Activated naive CD4-positive, alpha-beta T cell treated with anti-CD3 and anti-CD28 coated beads for 36 hours (primary cell): ENCODE measurements at places on chromosomes 7 and 10. TPM values are rescaled to one million over a fixed set of nuclear protein-coding genes. Genes with fewer than 3 reads are reported as not detected.

- H3K27ac ChIP-seq: no peak overlapping the region
- no peaks in the 10 kb centered on the region for H3K36me3 ChIP-seq
- DNase-seq: no peak
- H3K4me3 ChIP-seq: no peak overlapping the region
- no peaks in the 10 kb centered on the region for H3K27me3 ChIP-seq
These were observed 827.7 kb downstream of the TNS3 start for GRCh38 chr7:46754140-46754720.

GRCh38 chr10:30433730-30434272 lies at the start of gene MAP3K8:
MAP3K8 (plus strand) TSS chr10:30434184; CDS start chr10:30438939, 4,755 bp downstream.
- H3K4me3 ChIP-seq: peak within 1 kb of the TSS; percentile 84
- H3K27ac ChIP-seq: peak within 1 kb of the TSS; percentile 67
- peaks cover 41% of the 10 kb centered on the region for H3K4me1 ChIP-seq
- DNase-seq: peak; percentile 87

DNA sequence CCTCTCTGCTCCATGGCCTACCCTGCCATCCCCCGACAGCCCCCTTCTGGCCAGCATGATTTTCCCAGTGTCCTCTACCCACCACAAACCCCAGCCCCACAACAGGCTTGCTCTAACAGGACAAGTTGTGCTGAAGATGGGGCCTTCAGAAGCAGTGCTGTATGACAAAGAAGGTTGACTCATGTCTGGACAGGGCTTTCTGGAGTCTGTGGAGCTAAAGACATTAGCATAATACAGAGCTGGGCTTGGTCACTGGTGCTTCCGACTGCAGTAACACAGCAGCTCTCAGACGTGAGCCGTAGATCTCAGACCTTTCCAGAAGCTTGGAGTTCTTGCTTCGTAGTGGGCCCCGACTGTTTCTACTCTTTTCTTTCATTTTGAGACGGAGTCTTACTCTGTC lies 100.5 kb downstream of the GTF2IRD1 start:
- no peak overlapping the region for H3K4me3 ChIP-seq
- DNase-seq: no peak
- no peaks in the 10 kb centered on the region for H3K27me3 ChIP-seq
- H3K36me3 ChIP-seq: no peaks in the 10 kb centered on the region

The NCOA4 gene
- total RNA-seq: 74.2 TPM

DNA sequence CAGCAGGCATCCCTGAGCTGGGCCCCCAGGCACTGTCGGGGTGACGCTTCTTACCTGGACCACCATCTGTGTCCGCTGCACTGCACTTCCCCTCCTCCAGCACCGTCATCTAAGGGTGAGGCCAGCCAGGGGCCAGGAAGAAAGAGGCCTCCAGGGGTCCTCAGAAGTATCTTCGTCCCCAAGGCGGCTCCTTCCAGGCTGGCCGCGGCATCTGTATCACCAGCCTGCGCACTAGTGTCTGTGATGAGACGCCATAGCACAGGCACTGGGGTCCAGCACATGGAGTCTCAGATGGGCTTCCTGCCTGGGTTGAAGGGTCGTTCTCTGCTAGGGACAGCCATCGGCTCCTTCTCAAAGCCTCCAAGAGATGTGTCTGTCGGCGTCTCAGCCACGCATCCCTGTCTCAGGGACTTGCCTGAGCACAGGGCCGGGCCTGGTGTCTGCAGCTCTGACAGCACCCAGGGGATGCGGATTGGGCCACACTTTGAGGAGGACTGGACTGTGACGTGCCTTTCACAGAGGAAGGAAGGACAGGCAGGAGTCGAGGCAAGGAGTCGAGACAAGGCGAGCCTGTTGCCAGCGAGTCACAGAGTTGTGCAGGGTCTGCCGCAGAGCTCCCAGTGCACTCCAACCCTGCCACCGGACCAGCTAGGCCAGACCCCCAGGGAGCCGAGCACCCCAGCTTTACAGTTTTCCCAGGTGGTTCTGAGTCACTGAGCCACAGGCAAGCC lies 101.5 kb upstream of the DIP2C start:
- H3K4me1 ChIP-seq: peaks cover 2% of the 10 kb centered on the region
- no peaks in the 10 kb centered on the region for H3K36me3 ChIP-seq
- no peak overlapping the region for H3K27ac ChIP-seq
- H3K4me3 ChIP-seq: no peak overlapping the region
- H3K27me3 ChIP-seq: no peaks in the 10 kb centered on the region

The PRKG1 gene
- total RNA-seq: not detected

DNA sequence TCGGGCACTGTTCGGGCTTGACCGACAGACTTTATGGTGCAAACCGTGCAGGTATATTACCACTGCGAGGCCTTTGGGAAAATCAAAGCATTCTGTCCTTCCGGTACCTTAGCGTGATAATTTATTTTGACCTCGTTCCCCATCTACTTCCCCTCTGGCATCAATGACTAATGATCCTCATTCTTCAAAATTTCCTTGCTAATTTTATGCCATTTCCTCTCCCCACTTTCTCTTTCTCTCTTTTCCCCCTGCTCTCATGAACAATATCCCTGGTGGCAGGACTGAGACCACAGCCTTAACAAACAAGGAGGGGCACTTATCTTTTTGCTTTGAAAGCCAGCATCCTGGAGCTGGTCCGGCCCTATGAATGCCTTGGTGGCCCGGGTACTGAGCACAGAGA lies 210.6 kb downstream of the TCF7L2 start:
- H3K4me3 ChIP-seq: no peak overlapping the region
- no peaks in the 10 kb centered on the region for H3K27me3 ChIP-seq
- no peak for DNase-seq

- H3K4me3 ChIP-seq: no peak overlapping the region
- no peak overlapping the region for H3K27ac ChIP-seq
- DNase-seq: no peak
These were observed 647.0 kb downstream of the KCNMA1 start for GRCh38 chr10:76990561-76990960.

- no peak for DNase-seq
- H3K27me3 ChIP-seq: no peaks in the 10 kb centered on the region
- H3K36me3 ChIP-seq: no peaks in the 10 kb centered on the region
- no peak overlapping the region for H3K4me3 ChIP-seq
- H3K4me1 ChIP-seq: no peaks in the 10 kb centered on the region
- H3K27ac ChIP-seq: no peak overlapping the region
These were observed 188.5 kb upstream of the AGR3 start for GRCh38 chr7:17070231-17070708.

- H3K27me3 ChIP-seq: no peaks in the 10 kb centered on the region
- no peaks in the 10 kb centered on the region for H3K4me1 ChIP-seq
- no peak for DNase-seq
- no peak overlapping the region for H3K27ac ChIP-seq
- H3K36me3 ChIP-seq: no peaks in the 10 kb centered on the region
These were observed 252.7 kb downstream of the PRPF18 start for GRCh38 chr10:13839430-13839990.

The C10orf62 gene
- total RNA-seq: not detected

- no peak overlapping the region for H3K4me3 ChIP-seq
- H3K36me3 ChIP-seq: no peaks in the 10 kb centered on the region
- no peak for DNase-seq
- no peak overlapping the region for H3K27ac ChIP-seq
These were observed 313.5 kb downstream of the CCDC3 start for GRCh38 chr10:12687996-12688395.

DNA sequence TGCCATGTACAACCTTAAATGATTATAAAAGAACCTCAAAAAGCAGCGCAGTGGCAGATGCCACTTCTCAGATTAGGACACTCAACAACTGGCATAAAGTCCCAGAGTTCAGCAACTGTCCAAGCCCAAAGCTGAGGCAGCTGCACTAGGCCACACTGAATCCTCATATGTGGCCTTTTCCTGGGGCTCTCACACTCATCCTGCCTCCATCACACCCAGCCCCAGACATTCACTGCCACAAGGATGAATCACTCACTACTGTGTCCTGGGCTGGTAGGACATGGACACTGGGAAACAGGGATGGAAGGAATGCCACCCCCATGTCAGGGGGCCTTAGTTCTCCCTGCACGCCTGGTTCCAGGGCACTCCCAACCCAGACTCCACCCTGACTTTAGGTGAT lies 547.7 kb downstream of the TNS3 start:
- H3K4me1 ChIP-seq: no peaks in the 10 kb centered on the region
- H3K27me3 ChIP-seq: no peaks in the 10 kb centered on the region
- H3K27ac ChIP-seq: no peak overlapping the region
- H3K4me3 ChIP-seq: no peak overlapping the region
- DNase-seq: no peak
- H3K36me3 ChIP-seq: no peaks in the 10 kb centered on the region

GRCh38 chr7:93877742-93878141 lies 12.8 kb downstream of the TFPI2 start:
- no peak for DNase-seq
- no peaks in the 10 kb centered on the region for H3K4me1 ChIP-seq
- H3K27me3 ChIP-seq: no peaks in the 10 kb centered on the region
- H3K27ac ChIP-seq: no peak overlapping the region
- no peak overlapping the region for H3K4me3 ChIP-seq
- no peaks in the 10 kb centered on the region for H3K36me3 ChIP-seq

The FZD8 gene
- total RNA-seq: 0.19 TPM

DNA sequence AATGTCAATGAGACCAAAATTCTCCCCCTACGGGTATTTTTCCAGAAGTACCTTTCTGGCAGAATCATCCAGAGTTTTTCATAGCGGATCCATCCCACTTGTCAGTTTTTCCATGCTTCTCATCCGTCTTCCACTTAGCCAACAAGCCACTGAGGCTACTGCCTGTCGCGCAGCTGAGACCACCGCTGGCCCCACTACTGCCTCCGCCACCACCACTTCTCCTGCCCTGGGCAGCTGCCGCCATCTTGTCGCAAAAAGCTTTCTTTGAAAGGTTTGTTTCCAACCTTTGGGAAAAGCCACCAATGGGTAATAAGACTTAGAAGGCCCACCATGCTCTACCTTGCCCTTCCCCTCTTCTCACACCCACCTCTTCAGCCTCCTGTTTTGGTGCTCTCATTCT lies 42.1 kb downstream of the ERLIN1 start:
- H3K27ac ChIP-seq: no peak overlapping the region
- H3K4me3 ChIP-seq: no peak overlapping the region
- H3K4me1 ChIP-seq: peaks cover 7% of the 10 kb centered on the region
- peaks cover 4% of the 10 kb centered on the region for H3K27me3 ChIP-seq
